ENCODE measurements at places on chromosomes 12 and 14.

GRCh38 chr14:33201116-33201515 lies 262.4 kb downstream of the NPAS3 start:
- DNase-seq = no peak

DNA sequence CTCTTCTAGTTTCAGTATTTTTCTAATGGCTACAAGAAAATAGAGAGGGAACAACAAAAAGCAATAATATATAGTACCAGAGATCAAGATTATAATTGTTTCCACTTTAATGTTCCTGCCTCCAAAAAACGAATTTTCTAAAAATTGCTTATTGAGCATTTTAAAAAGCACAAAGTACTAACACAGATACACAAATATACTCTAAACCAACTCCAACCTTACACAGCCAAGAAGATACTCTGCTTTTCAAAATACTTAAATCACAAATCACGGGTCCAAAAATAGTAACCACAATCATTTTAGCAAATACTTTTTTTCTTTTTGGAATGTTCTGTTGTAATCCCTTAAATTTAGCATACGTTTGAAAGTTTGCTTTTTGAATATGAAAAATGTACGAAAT lies 2.0 kb downstream of the YAF2 start:
- DNase-seq = no peak

DNA sequence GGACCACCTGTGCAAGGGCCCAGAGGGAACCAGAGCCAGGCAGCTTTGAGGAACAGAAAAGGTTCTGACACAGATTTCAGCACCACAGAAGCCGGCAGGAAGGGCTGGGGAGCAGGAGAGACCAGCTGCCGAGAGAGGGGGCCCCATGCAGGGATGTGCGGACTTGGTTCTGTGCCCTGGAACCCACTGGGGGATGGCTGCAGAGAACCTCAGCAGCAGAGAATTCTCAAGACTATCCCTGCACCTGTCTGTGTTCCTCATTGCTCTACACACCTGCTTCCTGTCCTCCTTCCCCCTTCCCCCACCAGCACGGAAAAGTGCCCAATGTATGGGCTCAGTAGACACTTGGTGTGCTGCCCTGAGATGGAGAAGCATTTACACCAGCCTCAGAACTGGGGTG lies 3.2 kb downstream of the SERPINA9 start:
- no peak for DNase-seq

GRCh38 chr12:50326590-50327284 lies 43.4 kb upstream of the LIMA1 start:
- DNase-seq = no peak

DNA sequence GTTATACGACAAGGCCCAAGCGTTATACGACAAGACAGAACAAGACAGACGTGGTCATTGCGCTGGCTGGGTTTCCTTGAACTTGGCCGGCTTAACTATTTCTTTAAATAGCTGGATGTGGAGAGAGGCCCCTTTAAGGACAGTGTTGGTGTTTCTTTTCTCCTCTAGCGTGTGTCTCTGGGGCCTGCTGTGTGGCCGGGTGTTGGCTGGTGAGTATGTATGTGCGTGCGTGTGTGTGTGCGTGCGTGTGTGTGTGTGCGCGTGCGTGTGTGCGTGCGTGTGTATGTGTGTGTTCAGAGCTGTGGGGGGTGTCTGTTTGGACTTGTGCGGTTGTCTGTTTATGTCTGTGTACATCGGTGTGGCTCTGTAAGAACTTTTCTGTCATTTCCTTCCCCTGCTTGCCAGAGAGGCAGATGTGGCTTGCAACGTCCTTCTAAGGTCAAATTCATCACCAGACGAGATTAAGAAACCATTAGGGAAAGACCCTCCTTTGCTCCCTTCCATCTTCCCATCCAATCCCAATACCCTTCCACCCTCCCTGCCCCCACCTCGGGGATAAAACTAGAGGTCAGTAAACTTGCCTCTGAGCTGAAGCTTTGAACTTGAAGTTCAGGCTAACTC lies 78.6 kb upstream of the TBX3 start:
- no peak for DNase-seq

DNA sequence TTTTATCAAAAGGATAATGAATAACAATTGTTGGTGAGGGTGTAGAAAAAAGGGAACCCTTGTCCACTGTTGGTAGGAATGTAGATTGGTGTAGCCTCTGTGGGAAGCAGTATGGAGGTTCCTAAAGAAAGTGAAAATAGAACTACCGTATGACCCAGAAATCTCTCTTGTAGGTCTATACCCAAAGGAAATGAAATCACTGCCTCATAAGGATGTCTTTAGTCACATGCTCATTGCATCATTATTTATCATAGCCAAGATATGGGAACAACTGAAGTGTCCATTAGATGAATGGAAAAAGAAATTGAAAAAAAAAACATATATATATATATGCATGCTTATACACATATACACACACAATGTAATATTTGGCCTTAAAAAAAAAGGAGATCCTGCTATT lies 158.8 kb upstream of the NPAS3 start:
- no peak for DNase-seq

GRCh38 chr12:68498736-68499135 lies 112.0 kb upstream of the RAP1B start:
- no peak for DNase-seq

- no peak for DNase-seq
Measured at GRCh38 chr12:70822412-70822811, 98.1 kb downstream of the PTPRR start.

- DNase-seq = no peak
Measured at GRCh38 chr14:95237121-95237957, 80.0 kb upstream of the DICER1 start.

- DNase-seq = no peak
Measured at GRCh38 chr12:104502217-104502616, 45.5 kb downstream of the CHST11 start.

- no peak for DNase-seq
Measured at GRCh38 chr12:15272376-15272775, 49.9 kb upstream of the PTPRO start.

- DNase-seq = no peak
Measured at GRCh38 chr14:56124327-56124726, 6.1 kb downstream of the PELI2 start.
